ELF-1 (cell line): ENCODE measurements at places on chromosomes 16 and 17.

- no peak for DNase-seq
These were observed 90.4 kb downstream of the PARN start for GRCh38 chr16:14539631-14540030.

- no peak for DNase-seq
These were observed 35.1 kb upstream of the SEC14L1 start for GRCh38 chr17:77105706-77106105.

- DNase-seq, result no peak
These were observed 1215.9 kb downstream of the CDH8 start for GRCh38 chr16:60820361-60820760.

DNA sequence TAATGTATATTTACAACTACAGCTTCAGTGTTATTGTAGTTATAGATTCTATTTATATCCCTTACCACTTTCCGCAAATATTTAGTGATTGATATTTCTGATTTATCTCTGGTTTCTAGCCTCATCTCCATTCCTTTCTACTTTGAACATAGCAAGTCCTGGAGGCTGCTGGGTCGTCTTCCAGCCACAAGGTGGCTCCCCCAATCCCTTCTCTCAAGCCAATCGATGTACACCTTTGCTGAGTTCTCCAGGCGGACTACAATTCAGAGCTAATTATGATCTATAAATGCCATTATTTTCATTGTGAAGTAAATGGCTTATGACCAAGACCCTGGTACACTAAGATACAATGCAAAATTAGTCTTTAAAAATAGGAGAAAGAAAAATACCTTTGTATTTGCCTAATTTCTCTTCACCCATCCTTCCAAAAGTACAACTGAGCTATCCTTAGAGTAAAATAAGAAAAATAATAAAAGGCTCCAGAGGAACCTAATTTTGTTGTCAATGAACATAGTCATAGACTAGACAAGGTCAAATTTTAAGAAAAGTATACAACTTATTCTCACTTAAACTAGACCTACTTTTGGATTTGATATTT, 122.1 kb downstream of the SKAP1 start:
- DNase-seq, result peak; percentile 57

DNA sequence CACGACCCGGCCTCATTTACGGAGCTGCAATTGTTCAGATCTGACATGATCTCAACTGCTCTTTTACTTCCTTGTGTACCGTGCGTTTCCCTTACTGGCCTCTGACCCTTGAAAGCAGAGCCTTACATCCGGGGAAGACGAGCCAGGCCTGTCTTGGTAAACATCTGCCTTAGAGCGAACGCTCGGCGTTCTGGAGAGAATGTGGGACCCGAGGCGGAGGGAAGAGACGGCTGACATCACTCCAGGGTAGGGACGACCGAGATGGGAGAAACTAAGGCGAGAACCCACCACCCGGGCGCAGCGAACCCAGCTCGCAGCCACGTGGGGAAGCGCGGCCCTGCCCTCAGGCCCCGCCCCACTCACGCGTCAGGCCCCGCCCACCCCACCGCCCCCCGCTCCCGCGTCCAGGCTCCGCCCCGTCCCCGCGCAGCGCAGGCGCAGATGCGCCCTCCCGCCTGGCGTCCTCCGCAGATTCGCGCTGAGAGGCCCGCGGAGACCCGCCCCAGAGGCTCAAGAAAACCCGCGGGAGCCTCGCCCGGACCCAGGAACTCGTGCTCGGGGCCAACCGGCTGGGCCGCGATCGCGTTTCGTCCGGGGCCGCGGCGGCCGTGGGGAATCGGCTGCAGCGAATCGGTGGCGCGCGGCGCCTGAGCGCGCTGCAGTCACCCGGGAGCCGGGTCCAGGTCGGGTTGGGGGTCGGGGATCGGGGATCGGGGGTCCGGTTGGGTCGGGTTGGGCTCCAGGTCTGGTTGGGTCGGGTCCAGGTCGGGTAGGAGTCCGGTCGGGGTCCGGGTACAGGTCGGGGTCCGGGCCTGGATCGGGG, at the start of gene TELO2:
TSS of gene TELO2 (plus strand) at position 438 of the 823 bp plus-strand sequence. CDS start 922 bp downstream, outside the sequence.
- peak; percentile 85 for DNase-seq

GRCh38 chr17:10403589-10403988, 18.2 kb downstream of the MYH8 start:
- DNase-seq, result no peak

GRCh38 chr16:65200857-65201256, 79.0 kb upstream of the CDH11 start:
- DNase-seq, result no peak

DNA sequence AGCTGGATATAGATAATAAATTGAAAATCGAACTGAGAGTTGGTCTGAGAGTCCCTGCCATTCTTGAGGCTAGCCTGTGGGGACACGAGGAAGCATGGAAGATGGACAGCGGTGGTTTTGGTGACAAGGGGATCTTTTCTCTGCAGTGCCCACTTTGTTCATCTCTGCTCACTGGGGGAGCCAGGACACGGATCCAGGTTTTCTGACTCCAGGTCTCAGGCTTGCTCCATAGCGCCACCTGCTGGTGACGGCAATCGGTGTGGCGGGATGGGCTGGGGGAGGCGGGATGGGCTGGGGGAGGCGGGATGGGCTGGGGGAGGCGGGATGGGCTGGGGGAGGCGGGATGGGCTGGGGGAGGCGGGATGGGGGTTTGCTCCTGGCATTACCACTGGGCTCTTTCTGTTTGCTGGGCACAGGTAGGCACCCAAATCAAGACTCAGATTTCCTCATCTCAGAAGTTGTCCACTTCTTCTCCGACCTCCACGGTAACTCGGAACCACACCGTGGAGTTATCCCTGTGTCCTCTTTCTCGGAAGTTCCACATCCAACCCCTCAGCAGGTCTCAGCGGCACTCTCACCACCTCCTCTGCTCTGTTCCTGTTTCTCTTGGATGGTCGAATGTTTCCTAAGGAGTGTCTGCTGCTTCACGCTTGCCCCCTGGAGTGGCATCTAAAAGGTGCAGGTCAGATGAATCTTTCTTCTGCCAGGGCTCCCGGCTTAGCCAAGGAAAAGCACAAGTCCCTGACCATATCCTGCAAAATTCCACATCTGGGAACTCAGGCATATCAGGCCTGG, 142.4 kb downstream of the CYLD start:
- DNase-seq, result peak; percentile 37

GRCh38 chr16:10196999-10197398, 14.8 kb upstream of the GRIN2A start:
- DNase-seq, result no peak

GRCh38 chr17:38428643-38429371, 543 bp downstream of the ARHGAP23 start:
- DNase-seq, result no peak

GRCh38 chr17:60256174-60256573, 106.4 kb downstream of the CA4 start:
- no peak for DNase-seq

- no peak for DNase-seq
These were observed 51.0 kb downstream of the VAC14 start for GRCh38 chr16:70749681-70750601.

DNA sequence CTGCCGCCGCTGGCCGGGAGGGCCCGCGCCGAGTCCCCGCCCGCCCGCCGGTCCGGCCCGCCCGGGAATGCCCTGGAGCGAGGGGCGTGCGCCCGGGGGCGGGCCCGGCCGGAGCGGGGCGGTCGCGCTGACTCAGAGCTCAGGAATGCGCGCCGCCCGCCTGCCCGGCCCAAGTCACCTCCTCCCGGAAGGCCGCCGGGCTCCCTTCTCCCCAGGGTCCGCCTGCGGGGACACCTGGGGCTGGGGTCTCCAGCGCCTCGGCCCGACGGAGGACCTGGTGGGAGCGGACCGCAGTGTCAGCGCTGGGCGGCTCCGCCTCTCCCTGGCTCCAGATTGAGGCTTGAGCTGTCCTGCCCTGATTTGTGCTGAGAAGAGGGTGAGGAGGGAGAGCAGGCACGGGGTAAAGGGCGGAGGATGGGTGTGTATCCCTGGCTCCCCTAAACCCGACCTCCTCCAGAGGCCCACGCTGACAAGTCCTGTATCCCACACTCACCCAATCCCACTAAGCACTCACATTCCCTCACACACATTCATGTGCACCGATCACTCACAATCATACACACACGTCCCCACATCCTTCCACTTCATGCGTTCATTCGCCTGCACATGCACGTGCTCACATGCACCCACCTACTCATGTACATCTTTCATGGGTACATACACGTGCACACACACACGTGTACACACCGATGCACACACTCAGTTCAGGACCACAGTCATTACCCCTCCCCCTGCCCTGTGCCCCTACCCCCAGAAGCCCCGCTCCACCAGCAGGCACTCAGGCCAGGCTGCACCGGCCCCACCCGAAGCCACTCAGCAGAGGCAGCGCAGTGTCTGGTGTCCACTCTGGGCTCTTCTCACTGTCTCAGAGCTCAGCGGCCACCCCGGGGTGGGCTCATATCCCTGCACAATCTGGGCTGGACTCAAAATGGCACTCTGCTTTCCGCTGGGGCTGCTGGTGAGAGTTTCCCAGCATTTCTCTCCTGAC, at the start of gene RHBDF1:
TSS of gene RHBDF1 (minus strand) at position 71 of the 988 bp plus-strand sequence. CDS start 7,616 bp downstream, outside the sequence.
- DNase-seq, result peak; percentile 92

DNA sequence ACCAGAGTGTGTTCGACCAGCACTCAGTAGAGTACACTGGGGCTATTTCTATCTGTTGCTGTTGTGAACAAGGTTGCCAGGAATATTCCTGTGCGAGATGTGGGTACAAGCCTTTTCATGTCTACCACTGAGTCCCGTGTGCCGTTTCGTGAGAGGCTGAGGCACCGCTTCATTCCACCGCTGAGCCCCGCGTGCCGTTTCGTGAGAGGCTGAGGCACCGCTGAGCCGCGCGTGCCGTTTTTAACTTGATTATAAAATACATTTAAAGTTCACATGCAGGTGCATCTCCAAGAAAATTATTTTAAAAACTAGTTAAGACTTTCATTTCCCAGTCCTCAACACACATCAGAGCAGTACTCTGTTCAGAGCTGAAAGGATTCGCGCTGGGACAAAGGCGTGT, 78.7 kb upstream of the ZNF750 start:
- no peak for DNase-seq

DNA sequence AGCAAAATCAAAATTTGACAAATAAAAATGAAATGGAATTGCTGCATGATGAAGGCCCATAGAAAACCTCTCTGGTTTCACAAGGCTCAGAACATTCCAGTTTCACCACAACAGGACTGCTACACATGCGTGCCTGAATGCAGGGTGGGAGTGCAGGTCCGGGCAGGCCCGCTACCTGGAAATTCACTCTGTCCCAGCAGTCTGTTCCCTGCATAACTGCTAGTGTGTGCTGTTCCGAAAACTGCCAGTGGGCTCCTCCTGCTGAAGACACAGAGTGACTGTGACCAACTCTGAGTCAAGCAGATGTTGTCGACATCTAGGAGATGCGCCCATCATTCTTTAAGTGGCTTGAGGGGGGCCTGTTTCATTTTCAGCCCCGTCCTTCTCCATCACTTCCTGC, 284.8 kb upstream of the MAF start:
- no peak for DNase-seq

GRCh38 chr17:70552230-70552981, 383.1 kb downstream of the KCNJ2 start:
- peak; percentile 12 for DNase-seq

DNA sequence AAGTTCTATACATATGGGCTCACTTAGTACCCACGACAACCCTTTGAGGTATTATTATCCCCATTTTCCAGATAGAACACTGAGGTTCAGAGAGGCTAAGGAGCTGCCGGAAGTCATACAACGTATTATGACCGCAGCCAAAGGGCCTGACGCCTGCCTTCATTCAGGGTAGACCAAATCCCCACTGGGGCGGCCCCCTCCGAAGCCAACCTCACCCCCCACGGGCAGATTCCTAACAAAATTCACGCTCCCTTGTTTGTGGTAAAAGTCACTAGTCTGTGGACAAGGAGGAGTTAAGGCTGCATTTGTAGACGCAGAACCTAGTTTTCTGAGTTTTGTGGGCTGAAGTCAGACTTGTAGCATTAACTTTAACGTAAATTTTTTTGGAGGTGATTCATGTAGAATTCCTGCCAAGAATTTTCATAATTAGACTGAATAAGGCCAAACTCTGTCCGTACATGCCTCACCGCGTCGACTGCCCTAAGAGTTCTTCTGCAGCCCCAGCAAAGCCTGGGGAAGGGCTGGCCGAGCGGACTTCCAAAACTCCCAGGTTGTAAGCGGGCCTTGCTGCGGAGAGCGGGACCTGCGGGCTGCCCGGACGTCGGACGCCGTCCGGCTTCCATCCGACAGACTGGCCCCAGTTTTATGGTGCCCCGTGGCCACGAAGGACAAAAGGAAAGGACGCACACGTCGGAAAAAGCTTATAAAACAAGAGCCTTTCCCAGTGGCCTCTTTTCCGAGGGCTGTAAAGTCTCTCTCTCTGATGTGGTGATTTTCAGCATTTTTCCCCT, 75.7 kb downstream of the NXN start:
- peak; percentile 62 for DNase-seq

DNA sequence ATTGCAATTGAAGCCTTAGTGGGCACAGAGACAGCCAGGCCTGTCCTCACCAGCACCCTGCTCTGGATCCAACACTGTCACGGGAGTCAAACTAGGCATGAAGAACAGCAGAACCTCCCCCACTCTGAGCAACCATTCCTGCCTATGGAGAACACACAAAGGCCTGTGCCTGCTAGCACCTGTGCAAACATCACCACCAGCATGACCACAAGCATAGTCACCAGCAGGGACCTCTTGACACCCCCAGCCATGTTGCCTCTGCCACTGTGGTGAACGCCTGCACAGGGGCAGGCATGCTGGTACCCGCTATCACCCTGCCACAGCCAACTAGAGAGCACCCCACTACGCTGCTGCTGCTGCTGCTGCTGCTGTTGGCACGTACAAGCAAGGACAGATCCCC, 51.7 kb downstream of the CMC2 start:
- DNase-seq, result no peak

DNA sequence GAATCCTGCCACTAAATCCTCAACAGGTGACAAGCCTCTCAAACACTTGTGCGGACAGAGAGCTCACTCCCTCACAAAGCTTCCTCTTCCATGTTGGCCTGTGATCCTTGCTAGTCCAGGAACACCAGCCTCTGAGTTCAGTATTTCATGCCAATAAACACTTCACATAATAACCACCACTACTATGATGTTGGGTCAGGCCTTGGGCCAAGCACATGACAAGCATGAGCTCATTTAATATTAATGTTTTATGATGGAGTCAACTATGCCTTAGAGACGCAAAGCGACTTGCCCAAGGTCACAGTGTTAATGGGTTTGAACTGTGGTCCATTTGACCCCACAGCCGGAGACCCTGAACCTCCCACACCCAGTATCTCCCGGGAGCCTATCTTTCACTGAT, 129.1 kb downstream of the GAS7 start:
- DNase-seq, result no peak

GRCh38 chr17:44689477-44690217, at the start of gene CCDC43:
CCDC43 (minus strand) TSS chr17:44689776; CDS start chr17:44689753, 23 bp downstream.
- DNase-seq, result peak; percentile 96

DNA sequence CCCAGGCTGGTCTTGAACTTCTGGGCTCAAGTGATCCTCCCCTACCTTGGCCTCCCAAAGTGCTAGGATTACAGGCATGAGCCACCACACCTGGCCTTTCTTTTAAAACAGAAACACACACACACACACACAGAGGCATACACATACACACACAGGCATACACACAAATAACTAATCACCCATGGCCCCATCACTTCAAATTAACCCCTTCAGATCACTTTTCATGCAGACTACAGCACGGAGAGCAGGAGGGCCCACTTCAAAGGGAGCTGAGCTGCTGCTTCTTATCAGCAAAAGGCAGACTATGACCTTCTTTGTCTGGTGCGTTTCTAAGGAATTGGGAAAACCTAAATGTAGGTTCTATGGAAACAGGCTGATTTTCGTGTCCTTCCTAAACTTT, 1.9 kb downstream of the CLCN7 start:
- DNase-seq, result no peak
